ENCODE measurements at places on chromosomes 1 and 21. TPM values are rescaled to one million over a fixed set of nuclear protein-coding genes. Genes with fewer than 3 reads are reported as not detected.

DNA sequence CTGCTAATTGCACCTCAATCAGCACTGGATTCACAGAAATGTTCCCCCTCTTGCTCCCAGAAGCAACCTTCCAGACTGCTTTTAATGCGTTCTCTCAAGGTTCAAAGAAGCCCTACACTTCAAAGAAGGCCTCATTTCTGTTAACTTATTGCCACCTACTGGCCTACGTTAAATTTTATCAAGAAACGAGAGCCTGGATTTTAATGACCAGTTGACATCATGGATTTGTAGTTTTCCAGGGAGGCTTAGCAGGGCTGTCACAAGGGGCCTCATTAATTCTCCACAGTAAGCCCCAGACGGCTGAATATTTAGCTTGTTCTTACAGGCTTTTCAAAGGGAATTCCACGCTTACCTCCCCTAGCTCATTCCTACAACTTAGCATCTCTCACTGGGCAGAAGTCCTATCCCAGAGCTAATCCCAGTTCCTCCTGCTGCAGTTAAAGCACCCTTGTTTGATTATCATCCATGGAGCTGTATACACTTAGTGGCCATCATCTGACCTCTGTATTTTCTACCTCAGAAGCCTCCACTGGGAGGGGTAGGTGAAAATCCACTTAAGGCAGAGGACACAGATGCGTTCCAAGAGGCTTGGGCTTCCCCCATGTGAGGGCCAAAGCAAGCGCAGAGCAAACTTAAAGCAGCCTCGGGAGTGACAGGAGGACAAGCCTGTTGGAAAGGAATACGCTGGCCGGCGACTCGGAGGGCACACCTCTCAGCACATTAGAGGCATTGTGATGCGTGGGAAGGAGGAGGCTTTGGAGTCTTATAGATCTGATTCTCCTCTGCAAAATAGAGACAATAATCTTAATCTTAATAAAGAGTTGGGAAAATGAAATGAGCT, 32.2 kb upstream of the CYP4X1 start:
- no peak for DNase-seq

DNA sequence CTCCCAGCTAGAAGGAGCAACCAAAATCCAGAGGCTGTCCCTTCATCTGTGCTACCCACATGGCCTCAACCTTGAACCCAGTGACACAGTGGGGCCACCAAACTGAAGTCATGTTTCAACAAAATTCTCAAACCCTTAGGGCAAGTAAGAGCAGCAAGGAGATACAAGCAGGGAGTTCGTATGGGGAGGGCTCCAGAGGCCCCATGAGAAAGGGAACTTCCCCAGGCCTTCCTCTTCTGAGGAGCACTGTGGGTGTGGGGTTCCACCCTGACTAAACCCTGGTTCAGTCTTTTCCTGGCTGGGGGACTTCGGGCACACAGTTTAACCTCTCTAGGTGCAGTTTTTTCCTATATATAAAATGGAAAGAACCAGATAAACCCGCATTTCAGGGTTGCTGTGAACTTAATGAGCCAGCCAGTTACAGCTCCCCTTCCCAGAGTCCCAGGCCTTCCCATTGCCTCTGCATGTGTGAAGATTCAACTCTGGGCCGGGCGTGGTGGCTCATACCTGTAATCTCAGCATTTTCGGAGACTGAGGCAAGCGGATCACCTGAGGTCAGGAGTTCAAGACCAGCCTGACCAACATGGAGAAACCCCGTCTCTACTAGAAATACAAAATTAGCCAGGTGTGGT, 8.0 kb upstream of the THEMIS2 start:
- peak; percentile 57 for DNase-seq

ANKRD65 gene
- total RNA-seq = not detected

DNA sequence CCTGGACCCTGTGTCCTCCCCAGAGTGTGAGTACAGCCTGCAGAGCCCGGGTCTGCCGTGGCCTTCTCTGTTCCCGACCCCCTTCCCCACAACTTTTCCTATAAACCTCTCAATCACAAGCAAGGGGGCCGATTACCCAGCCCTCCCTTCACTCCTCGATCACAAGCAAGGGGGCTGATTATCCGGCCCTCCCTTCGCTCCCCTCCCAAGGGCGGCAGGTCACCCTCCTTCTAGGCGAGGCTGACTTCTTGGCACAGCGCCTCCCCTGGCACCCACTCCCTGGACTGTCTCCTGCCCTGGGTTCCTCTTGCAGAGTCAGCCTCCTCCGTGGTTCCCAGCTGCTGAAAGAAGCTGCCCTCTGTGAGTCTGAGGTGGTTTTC, 12.3 kb upstream of the LDLRAP1 start:
- no peak for DNase-seq

DNA sequence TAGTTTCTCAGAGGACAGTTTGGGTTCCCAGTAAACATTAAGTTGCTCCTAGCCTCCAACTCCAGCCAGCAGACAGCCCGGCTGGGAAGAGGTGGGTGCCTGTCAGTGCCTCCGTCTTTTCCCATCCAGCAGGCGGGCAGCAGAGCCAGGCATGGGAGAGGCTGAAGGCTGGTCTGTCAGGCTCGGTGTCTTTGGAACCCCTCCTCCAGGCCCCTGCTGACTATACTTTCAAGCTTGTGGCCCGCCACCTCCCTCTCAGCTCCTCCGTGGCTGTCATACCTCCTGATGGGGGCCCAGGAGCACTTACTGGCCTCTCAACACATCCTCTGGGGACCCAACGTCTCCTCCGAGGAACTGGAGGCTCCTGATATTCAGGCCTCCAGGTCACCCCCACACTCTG, 140.9 kb downstream of the ACTL8 start:
- DNase-seq = no peak

AKNAD1 gene
- not detected for total RNA-seq

CCDC181 gene
- 0.11 TPM for total RNA-seq

DNA sequence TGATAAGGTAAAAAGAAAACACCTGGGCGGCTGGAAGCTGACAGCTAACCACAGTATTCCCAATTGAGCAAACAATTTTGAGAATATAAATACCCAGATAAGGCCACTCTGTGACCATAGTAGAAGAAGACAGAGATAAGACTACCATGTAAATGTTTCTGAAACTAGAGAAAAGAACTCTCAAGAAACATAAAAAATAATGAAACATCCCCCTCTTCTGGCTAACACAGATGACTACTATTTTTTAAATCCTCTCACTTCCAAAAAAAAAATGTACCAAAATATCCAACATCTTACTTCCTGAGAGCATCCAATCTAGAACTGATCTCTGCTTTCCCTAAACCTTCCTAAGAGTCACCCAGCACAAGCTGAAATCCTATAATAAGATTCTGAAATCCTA, 125.9 kb downstream of the HFM1 start:
- DNase-seq = no peak

DNA sequence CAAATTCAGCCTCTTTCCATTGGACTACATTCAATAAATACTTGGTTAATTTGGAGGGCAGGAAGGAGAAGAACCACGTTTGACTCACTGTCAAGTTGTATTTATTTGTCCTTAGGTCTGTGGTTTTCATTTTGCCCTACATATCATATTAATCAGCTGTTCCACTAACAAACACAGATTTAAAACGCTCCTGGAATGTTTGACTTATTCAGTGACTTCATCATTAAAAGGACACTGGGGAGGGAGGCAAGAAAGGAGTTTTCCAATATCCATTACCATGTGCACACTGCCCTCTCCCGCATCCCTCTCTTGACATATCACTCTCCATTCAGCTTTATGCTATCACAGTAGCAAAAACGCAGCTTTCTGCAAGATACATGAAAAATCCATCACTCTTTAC, 98.2 kb upstream of the C1orf87 start:
- DNase-seq = no peak

OPTC gene
- total RNA-seq = not detected

KRTAP26-1 gene
- total RNA-seq = not detected

DNA sequence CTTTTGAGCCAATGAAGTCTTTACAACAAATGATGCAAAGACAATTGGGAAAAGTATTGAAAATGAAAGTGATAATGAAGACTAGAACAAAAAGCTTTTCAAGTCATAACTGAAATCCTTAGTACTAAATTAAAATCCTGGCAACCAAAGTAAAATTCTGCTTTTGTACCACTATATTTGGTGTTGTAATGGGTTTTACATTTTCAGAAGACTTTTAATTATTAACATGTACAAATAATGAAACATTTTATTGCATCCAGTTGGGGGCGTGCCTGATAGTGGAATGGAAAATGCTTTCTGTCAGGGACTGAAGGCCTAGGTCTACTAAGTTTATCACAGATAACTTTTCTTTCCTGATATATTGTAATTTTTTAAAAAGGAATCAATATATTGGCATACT, 89.4 kb downstream of the SDCCAG8 start:
- no peak for DNase-seq

DNA sequence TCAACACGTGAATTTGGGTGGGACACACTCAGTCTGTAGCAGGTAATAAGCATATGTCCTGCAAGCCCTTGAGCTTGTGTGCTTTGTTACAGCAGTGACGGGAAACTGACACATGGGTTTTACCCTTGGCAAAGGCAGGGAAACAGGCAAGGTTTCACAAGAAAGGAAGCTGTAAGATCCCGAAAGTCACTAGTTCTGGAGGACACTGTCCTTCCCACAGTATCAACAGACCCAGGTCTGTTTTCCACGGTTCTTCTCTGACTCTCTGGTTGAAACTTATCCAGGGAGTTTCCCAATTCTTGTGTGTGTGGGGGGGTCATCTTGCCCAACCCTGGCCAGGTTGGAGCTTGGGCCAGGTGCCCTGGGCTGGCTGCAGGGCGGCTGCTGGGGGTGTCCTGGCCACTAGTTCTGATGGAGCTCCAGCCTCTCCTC, 29.3 kb upstream of the ZBTB21 start:
- DNase-seq = no peak

DNA sequence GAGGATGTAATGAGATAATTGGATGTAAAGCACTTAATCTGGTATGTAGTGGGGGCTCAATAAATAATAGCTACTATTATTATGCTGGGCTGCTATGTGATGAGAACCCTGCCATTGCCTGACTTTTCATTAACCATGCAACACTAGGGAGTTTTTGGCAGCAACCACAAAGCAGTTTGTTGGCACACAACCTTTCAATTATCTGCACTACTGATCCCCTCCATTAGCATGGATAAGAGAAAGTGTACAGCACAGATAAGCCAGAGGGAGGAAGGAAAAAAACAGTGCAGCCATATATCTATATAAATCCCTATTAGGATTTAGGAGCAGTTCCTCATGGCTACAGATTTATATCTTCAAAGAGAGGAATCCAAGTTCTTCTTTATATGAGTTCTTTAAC, 498.5 kb downstream of the NUF2 start:
- no peak for DNase-seq

DNA sequence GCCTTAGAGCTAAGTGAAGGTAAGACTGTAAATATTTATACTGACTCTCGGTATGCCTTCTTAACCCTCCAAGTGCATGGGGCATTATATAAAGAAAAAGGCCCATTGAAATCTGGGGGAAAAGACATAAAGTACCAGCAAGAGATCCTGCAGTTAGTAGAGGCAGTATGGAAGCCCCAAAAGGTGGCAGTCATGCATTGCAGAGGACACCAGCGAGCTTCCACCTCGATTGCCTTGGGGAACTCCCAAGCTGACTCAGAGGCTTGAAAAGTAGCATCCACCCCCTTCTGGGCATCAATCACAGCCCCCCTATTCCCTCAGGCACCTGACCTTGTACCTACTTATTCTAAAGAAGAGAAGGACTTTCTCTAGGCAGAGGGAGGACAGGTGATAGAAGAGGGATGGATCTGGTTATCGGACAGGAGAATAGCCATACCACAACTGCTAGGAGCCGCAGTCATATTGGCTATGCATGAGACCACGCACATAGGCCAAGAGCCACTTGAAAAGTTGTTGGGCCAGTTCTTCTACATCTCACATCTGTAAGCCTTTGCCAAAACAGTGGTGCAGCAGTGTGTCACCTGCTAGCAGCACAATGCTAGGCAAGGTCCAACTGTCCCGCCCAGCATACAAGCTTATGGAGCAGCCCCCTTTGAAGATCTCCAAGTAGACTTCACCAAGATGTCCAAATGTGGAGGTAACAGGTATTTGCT, 19.4 kb downstream of the PLA2G2F start:
- peak; percentile 44 for DNase-seq

- DNase-seq = peak; percentile 93
Observed at GRCh38 chr1:91500756-91501522, at the start of gene CDC7. Gene CDC7 (plus strand): TSS chr1:91500851. CDS start chr1:91501717, 866 bp downstream.

GRCh38 chr21:42479582-42479981, 16.4 kb downstream of the RSPH1 start:
- DNase-seq = peak; percentile 24

- DNase-seq = no peak
Observed at GRCh38 chr1:230701895-230702768, 11.8 kb downstream of the AGT start.

B4GALT2 gene
- total RNA-seq = 27.9 TPM

- DNase-seq = peak; percentile 85
Observed at GRCh38 chr1:181021811-181022434, 747 bp downstream of the STX6 start.

DDX20 gene
- total RNA-seq = 13.6 TPM

DNA sequence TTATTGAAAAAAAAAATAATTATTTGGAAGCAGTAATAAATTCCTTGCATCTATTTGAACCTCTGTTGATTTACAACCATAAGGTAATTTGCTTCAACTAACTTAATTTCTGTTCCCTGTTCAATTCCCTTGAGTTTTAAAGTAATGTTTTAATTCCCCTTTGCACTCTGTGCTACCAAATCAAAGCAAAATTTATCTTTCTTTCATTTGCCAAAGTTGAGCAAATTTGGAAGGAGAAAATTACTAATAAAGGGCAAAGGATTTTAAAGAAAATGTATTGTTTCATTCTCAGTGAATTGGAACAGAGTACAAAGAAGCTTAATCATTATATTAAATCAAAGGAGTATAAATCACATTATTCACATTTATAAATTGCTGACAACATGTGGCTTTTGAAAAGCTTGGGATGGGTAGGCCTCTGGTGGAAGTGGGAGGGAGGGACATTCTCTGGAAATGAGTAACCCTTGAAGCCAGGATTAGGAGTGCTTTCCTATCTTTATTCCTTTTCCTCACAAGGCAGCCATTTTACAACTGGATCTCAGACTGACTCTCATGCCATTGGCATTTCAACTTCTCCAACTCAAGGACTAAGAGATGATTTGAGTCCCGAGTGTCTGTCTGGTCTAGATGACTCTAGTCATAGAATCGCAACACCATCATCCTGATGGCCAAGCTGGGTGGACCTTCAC, 331.6 kb upstream of the DUSP10 start:
- DNase-seq = no peak

- no peak for DNase-seq
Observed at GRCh38 chr1:90143591-90143990, 148.7 kb downstream of the ZNF326 start.

Data from activated CD4-positive, alpha-beta T cell treated with anti-CD3 and anti-CD28 coated beads for 36 hours (primary cell).